Activated CD4-positive, alpha-beta T cell treated with anti-CD3 and anti-CD28 coated beads, Interleukin-2, amount 50 U/mL, for 48 hours (primary cell): ENCODE measurements at places on chromosomes 5 and 9.

DNA sequence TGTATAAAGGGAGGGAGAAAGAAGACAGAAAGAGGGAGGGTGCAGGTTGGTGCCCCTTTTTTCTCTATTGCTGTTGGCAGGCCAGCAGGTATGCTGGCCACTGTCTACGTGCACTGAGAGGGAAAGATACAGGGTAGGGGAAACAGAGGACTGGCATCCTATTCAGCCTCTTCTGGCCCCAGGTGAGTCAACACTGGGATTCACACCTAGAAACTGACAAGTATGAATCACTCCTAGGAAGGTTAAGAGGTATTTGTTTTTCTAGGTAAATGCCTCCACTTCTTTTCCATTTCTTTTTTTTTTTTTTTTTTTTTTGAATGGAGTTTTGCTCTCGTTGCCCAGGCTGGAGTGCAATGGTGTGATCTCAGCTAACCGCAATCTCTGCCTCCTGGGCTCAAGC is 2.8 kb upstream of the UBAP1 start:
- DNase-seq, result no peak

GRCh38 chr9:38761339-38761738 is 41.4 kb upstream of the FAM240B start:
- no peak for DNase-seq

GRCh38 chr9:129311643-129312042 is 133.6 kb upstream of the IER5L start:
- no peak for DNase-seq

- peak; percentile 35 for DNase-seq
Observed at GRCh38 chr9:94623253-94623652, 16.1 kb downstream of the FBP1 start.

GRCh38 chr9:133429641-133430161 is 7.5 kb downstream of the ADAMTS13 start:
- DNase-seq, result peak; percentile 28

GRCh38 chr5:138334867-138335447 is 3.1 kb upstream of the FAM53C start:
- no peak for DNase-seq
